ENCODE measurements at places on chromosomes 7 and 10.

DNA sequence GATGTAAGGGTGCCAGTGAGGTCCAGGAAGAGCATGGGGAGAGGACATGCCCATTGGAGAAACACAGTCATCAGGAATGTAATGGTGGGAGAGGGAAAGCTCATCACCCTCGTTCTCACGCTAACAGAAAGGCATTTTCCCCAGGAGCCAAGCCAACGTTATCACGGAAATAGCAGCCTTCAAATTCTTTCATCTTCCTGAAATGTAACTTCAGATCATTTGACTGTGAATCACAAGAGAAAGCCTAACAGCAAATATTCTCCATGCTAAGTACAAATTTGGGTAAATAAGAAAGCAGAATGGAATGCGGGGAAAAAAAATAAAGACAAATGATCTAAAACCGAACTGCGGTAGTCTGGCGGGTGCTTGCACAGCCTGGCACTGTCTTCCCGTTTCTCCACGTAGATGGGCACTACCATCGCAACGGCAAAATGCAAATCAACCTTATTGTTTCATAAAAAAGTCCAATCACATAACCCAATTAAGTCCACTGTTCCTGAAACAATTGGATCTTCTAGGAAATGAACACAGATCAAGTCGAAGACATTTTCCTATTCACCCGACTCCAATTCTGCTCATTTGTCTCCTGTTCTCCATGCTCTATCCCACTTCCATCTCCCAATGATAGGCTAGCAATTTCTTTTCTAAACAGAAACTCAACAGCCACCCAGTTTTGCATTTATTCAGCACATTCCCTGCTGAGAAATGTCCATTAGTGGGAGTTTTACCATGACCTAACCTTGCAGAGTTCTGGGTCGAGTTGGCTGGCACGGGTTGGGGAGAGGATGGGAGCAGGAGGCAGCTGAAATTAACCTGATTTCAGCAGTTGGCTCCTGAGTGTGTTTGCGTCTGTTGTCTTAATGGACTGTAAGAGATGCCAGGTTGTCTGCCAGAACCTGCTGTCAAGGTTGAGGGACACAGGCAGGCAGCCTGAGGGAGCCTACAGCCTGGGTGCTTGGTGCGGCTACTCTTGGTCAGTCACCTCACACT lies 74.6 kb upstream of the FRMD4A start:
- DNase-seq, result no peak

- DNase-seq, result no peak
Observed at GRCh38 chr7:36526863-36527548, 137.3 kb downstream of the ANLN start.

DNA sequence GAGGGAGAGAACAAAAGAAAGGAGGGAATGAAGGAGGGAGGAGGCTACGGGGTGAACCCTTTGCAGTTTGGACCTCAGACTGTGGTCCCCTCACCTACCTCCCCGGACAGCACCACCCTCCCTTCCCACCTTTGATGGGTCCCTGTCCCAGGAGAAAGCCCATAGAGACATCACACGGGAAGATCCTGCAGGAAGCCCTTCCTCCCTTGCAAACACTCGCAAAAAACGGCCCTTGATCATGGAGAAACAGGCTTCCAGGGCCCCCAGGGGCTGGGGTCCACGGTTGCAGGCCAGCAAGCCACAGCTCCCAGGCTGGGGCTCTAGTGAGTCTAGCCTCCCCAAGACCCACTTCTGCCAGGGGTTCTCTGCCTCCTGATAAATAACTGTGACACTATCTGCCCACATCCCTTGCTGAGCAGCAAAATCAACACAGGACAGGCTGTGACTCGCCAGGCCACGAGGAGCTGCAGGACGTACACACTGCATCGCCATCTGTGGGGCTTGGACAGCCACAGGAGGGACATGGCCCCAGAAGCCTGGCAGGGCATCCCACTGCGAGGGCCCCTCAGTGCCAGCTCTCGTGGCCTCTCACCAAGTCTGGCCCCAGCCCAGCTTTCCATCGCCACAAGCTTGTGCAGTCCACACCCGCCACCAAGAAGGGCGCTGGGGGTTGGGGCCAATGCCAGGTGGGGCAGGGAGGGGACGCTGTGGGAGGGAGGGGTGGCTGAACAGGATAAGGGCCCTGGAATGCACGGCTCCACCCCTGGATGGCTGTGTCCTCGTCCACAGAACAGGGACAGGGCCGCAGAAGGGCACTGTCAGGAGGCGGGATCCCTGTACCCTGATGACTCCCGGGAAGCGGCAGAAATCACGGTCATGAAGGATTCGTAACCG lies 34.2 kb downstream of the PDGFA start:
- DNase-seq, result no peak

- DNase-seq, result no peak
Observed at GRCh38 chr7:151063212-151063561, 3.8 kb downstream of the SLC4A2 start.

DNA sequence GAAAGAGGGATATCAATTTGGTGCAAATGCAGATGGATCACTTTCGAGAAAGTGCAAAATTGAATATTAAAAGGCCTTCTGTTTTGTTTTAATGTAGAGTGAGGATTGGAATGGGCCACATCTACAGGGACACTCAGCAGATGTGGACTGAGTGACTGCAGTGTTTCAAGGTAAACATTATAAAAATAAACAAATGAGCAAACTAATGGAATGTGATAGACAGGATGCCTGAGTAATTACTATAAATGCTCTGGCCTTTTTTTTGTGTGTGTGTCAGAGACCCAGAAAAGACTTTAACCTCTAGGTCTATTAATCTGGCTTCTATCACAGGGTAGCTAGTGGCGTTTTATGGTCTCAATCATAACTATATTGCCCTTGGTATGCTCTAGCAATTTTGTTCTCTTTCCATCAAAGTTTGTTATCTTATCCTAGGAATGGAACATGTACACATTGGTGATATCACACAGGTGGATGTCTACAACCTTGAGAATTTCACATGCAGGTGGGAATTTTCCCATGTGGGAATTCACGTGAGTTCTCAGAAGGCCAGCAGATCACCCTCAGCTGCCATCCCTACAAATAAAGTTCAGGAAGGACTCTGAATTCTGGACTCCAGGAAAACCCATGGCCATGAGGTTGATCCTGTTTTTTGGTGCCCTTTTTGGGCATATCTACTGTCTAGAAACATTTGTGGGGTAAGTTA lies at the start of gene CPA2:
Gene CPA2, plus strand, starts transcription at position 606 of the 703 bp plus-strand sequence. Its CDS starts 19 bp downstream, at position 625.
- DNase-seq, result no peak

GRCh38 chr7:132123773-132124172 lies 452.5 kb downstream of the PLXNA4 start:
- no peak for DNase-seq

DNA sequence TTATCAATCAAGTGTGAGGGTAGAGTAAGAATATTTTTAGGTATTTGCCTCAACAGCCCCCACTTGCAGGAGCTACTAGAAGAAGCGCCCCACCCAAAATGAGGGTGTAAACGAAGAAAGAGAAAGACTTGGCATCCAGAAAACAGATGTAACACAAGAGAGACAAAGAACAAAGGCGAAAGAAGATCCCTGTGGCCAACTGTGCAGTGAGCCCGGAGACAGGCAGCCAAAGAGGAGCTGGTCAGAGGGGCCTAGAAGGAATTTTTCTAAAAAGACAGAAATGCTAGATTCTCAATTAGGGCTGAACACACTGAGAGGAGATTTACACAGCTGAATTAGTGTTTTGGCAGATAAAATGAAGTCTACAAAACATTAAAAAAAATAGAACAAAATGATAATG lies 29.6 kb upstream of the EIF5AL1 start:
- DNase-seq, result no peak

GRCh38 chr7:77679608-77680007 lies 16.7 kb upstream of the RSBN1L start:
- no peak for DNase-seq

DNA sequence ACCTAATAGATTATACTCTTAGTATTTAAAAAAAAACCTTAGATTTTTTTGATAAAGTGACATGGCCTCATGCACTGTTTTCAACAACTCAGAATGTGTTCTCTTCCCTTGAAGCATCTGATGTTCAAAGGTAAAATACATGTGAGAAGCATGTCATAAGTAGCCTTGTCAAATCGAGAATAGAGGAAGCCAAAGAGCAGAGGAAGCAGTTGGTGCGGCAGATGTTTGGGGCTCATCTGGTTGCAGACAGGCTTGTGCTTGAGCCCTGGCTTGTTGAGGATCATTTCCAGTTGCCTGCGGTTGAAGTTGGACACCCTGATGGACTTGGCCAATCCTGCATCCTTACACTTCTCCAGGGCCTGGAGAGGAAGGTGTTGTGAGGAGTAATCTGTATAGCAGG lies 59.2 kb downstream of the AKR1E2 start:
- DNase-seq, result peak; percentile 24

- no peak for DNase-seq
Observed at GRCh38 chr7:1253681-1254181, 21.1 kb downstream of the UNCX start.

DNA sequence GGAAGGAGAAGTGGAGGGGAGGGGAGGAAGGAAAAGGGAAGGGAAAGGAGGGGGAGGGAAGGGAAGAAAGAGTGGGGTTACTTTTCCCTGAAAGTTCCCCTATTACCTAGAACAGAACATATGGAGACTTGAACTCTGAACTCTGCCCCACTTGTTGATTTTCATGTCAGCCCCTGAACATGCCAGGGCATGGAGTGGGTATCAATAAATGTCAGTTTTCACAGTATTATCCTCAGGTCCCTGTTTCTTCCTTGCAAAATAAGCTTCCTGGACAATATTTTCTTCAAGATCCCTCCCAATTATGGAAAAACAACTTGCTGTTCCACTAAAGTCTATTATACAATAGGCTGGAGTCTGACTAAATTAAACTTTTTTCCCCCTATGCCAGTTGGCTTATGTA lies 46.9 kb upstream of the LYZL1 start:
- no peak for DNase-seq

DNA sequence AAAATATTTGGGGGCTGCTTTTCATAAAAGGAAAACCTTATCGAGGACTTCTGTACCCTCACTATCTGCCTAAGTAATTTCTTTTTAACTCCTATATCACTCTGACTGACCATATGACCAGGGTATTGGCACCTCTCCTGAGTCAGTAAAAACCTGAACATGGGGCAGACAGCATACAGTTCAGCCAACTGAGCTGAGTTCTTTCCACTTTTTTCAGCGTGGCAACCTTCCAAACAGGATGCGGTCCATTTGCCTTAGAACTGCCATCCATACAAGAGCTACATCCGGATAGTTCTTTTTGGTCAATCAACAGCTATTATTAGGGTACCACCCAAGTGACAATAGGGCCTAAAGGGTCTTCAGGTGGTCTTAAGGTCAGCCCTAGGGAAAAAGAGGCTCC lies 122.6 kb downstream of the MARCHF5 start:
- DNase-seq, result no peak

GRCh38 chr7:94276795-94277194 lies 117.9 kb upstream of the COL1A2 start:
- peak; percentile 13 for DNase-seq

- DNase-seq, result no peak
Observed at GRCh38 chr10:71600849-71601248, 118.7 kb downstream of the C10orf105 start.

DNA sequence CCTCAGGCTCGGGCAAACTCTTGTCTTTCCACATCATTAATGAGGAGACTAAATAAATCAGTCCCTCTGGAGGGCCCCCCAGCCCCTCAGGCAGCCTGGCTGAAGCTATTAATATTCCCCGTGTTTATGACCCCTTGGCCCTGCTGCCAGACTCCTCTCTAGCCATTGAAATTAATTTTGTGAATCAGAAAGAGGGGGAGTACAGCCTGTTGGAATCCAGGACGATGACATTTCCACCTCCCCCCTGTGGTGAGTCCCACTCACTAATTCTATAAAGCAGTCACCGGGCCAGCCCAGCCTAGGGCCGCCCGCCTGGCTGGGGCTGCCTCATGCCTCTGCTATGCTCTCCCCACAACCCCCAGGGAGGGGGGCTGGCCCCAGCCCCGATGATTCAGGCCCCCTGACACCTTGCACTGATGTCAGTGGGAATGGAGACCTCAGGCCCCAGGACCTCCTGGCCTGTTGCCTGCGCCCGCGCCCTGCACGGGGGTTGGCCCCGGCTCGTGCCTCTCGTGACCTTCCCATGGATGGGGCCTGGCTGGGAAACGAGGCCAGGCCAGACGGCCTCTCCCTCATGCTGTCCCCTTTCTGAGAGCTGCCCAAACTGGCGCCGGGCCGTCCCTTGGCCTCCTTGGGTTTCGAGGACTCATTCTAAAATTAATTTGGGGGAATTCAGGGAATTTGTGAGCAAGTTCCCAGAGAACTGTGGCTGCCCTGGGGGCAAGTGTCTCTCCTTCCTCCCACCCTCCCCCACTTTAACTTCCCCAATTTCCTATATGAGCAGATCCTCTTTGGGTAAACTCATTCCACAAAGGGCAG lies 34.0 kb downstream of the TMEM270 start:
- no peak for DNase-seq

- no peak for DNase-seq
Observed at GRCh38 chr10:122254831-122255230, 16.3 kb upstream of the BTBD16 start.

DNA sequence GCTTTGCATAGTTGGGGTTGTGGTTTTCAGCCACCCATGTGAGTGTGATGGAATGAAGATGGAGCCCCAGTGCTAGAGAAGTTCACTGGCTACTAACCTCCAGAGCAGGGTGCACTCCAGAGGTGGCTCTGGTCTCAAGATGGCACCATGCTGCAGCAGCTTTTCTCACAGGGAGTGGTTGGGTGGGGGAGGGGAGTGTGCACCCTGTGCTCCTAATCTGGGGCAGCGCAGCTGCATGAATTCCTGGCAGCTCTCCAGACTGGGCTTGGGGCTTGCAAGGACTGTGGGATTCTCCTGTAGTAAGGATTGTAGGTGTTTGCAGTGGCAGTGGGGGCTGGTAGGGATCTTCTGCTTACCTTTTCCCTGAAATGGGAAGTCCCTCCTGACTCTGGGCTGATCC lies 23.7 kb downstream of the PHTF2 start:
- no peak for DNase-seq

DNA sequence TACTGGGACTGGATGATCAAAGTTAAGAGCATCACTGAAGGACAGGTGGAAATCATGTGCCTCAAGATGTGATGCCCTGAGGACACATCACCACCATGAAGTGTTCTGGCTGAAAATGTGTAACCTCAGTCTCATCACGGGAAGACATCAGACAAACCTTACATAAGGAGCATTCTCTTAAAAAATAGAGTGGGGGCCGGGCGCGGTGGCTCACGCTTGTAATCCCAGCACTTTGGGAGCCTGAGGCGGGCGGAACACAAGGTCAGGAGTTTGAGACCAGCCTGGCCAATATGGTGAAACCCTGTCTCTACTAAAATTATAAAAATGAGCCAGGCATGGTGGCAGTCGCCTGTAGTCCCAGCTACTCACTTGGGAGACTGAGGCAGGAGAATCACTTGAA lies 65.6 kb downstream of the LOXL4 start:
- no peak for DNase-seq

DNA sequence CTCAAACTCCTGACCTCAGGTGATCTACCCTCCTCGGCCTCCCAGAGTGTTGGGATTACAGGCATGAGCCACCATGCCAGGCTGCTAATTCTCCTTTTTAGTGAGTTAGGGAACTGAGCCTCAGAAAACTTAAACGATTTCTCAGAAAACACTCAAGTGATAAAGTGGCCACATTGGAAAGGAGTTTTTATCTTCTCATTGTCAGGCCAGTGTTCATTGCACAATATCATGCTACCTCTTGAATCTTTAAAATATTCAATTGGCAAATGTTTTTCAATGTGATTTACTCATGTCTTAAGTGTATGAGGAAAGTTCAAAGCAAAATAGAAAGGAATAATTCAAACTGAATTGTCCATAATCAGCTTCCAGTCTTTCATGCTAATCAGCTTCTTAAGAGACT lies 80.7 kb downstream of the ITGB8 start:
- no peak for DNase-seq

- DNase-seq, result no peak
Observed at GRCh38 chr10:121368347-121369025, 229.8 kb downstream of the FGFR2 start.

All from KG1 (cell line).